ENCODE measurements at places on chromosomes 1 and 21.

GRCh38 chr1:1305300-1306069, 2.2 kb downstream of the ACAP3 start:
- peak; percentile 72 for DNase-seq

GRCh38 chr1:21963477-21964217, 13.2 kb upstream of the CELA3B start:
- DNase-seq = peak; percentile 83

DNA sequence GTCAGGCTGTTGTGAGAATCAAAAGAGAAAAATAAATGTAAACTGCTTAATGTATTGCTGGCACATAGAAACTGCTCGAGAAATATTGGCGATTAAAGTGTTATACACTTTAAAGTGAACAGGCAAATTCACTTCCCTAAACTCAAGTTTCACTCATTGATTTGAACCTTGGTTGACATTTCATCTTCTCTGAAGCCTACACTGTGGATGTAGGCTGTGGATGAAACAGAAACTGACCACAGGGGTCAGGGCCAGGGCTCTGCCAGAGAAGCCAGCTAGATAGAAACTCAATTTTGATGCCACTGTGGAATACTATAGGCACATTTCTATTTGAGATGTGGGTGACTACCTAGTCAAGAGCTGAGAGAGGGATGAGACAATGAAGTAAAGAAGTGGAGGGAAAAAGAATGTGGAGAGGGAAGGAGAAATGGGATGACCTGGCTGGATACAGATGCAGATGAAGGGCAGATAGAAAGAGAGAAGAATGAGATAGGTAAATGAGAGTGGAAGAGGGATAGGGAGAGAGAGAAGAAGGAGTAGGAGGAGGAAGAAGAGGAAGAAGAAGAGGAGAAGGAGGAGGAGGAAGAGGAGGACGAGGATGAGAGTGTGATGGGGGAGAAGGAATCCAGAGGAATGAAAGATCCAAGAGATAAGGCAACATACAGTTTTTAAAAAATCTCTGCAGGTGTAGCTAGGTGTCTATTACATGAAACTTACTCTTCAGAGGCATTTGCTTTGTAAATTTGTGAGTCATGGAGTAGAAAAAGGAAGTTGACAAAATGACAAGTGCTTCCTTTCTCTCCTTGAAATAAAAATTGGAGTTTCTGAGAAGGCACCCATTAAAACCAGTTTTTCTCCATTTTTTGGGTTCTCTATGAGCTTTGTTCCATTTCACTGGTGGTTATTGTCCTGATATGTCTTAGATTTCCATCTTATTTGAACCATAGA, 17.4 kb upstream of the CD1D start:
- no peak for DNase-seq

- DNase-seq = no peak
These were observed 300.4 kb downstream of the PTPRC start for GRCh38 chr1:198939286-198939685.

- no peak for DNase-seq
These were observed 132.1 kb downstream of the DNM3 start for GRCh38 chr1:171973421-171973820.

- no peak for DNase-seq
These were observed 36.9 kb upstream of the ST6GALNAC5 start for GRCh38 chr1:76830373-76830772.
